Activated naive CD4-positive, alpha-beta T cell (primary cell): ENCODE measurements at places on chromosomes 5 and 9.

- DNase-seq: no peak
These were observed 48.2 kb downstream of the RPS6 start for GRCh38 chr9:19331877-19332276.

DNA sequence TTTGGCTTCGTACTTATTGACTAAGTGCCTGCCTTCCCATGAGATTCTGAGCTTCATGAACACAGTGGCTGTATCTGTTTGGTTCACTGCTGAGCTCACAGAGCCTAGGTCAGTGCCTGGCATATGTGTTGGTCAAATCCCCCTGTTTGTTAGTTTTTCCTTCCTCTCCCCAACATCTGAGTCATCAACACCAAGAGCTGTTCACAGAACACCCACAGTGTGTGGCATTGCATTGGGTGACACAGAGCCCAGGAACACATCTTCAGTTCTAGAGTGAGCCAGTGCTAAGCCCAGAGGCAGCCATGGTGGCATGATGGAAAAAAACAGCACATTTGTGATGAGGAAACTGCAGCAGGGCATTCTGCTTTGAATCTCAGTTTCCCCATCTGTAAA, 294.6 kb downstream of the SEC61B start:
- DNase-seq: no peak

DNA sequence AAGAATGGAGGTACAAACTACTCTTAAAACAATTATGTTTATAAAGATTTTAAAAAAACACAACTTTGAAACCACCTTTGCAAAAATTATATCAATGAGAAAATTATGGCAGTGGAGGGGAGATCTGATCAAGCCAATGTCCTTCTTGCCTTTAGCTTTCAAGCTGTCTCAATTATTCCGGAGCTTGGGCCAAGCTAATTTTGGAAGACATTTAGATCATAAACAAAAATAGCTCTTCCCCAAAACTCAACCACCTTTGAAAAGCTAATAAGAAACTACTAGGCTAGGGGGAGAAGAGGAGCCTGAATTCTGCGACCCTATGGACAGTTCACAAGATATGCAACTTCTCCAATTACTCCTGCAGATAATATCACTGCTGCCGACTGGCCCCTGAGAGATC, 263.3 kb downstream of the ICE1 start:
- no peak for DNase-seq

DNA sequence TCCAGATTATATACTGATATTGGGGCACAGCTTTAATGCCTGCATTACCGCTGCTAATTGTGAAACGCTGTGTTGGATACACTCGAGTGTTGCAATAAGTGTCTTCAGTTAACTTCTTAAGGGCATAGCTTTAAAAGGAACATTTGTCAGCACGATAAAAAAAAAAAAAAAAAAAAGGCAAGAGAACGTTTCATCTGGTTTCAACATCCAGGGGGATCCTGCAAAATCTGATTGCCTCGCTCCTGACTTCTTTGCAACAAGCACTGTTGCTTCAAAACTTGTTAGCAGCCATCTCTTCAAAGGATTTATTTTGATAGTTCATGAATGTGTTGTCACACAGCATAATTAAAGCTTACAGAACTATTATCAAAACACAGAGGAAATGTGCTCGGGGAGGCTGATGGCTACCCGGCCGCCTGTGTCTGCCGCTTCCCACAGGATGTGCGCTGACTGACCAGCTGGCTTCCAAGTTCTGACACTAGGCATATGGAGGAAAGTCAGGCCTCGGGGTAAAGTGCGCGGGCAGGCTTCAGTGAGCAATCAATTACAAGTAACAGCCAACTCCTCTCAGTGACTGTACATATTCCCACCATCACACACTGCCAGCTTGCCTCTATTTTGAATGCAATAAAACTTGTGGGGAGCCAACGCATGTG, 77.7 kb downstream of the EBF1 start:
- DNase-seq: no peak

DNA sequence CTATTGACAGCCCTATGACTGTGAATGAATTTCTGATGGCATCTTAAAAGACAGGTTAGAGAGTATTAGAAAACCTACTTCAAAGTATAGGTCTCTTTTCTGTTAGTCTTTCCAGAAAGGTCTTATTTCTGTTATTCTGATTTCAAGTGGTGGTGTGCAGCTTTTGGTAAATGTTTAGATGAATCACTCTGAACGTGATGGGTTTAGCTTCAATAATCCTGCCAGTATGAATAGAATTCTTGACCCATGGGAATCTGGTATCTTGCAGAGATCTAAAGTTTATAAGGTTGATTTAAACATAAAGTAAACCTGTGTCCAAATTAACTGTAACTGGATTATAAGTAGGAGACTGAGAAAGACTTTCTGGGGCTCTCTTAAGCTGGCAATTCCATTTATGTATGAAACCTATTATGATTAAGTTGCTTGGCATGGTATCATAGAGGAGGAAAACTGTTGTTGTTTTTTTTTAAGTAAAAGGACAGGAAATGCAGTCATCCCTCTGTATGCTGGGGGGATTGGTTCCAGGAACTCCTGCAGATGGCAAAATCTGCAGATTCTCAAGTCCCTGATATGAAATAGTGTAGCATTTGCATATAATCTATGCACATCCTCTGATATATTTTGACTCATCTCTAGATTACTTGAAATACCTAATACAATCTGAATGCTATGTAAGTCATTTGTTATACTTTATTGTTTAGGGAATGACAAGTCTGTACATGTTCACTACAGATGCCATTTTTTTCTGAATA, 77.0 kb upstream of the ADAMTS19 start:
- no peak for DNase-seq

DNA sequence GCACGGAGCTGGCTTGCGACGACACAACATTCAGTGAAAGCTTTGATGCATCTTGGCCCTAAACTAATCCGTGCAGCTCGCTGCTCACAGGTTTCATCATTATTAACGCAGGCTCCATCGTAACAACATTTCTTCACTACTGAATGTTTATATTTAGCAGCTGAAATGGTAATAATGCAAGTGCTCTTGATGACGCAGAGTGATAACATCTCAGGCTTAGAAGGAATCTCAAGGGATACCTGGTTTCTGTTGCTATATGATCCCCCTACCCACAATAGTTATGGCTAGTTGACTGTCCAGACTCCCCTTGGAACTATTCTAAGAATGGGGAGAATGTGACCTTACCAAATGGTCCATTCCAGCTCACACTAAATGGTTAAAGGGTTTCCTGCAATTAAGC, 36.2 kb downstream of the C5 start:
- DNase-seq: no peak

DNA sequence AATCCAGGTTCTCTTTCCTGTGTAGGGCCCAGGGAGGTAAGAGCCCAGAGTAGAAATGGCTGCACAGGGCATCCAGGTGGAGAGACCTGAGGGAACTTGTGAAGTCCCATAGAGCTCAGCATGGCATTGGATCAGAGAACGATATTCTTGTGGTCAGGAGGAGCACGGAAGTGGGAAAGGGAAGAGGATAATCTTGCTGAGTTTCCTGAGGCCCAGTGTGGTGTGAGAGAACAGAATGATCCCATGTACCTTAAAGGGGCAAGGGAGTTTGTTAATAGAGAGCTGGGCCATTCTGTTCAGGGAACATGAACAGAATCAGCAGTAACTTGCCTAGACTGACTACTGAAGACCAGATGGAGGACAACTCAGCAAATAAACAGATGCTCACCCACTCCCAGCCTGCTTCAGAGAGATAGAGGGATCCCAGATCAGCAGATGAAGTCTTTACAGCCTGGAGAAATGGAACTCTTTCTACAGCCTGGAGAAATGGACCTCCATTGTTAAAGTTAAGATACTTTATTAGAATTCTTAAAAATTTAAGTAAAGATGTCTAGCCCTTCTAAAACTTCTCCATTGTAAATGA, 119.7 kb upstream of the ELL2 start:
- no peak for DNase-seq

GRCh38 chr9:36189976-36190375, 745 bp upstream of the CLTA start:
- DNase-seq: no peak

- no peak for DNase-seq
These were observed 9.6 kb downstream of the SLCO4C1 start for GRCh38 chr5:102286476-102286875.

- no peak for DNase-seq
These were observed 88.6 kb downstream of the ZNF354C start for GRCh38 chr5:179148703-179149170.

GRCh38 chr5:691817-692528, 1.2 kb downstream of the TPPP start:
- DNase-seq: no peak

- no peak for DNase-seq
These were observed 3.7 kb upstream of the TTLL11 start for GRCh38 chr9:122096620-122097415.

DNA sequence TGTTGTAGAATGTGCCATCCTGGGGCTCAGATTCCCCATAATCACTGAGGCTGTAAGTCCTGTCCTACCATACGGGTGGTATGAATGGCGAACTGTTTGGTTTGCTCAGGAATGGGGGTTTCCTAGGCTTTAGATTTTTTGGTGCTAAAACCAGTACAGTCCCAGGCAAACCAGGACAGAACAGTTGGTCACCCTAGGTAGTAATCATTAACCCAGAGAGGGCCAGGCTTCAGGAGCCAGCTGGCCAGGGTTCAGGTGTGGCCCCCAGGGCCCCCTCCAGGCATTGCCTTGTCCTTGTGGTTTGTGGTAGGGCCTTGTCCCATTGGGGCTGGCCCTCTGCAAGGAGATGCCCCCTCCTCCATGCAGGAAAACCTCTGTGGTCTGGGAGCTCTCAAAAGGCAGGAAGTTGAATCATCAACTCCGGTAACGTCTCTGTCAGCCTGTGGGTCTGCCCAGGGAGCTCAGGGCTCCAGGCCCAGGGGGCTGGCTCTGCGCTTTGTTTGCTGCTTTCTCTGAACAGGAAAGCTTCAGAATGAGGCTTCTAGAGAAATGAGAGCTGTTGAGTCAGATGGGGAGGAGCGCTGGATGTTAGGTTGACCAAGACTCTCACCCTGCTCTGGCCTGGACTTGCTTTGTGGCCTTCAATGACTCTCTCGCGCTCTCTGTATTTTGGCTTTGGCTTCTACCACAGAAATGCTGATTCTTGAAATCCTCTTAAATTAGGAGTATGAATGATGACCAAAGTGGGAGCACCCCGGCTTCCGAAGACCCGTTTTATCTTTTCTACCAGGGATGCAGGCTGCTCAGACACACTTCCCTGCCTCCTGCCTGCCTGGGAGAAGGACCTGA, 22.2 kb upstream of the JADE2 start:
- DNase-seq: no peak

- no peak for DNase-seq
These were observed 510.0 kb downstream of the ACTL7B start for GRCh38 chr9:108345826-108346225.

- DNase-seq: no peak
These were observed 80.3 kb upstream of the SARDH start for GRCh38 chr9:133818444-133818843.

GRCh38 chr9:70292253-70292652, 33.5 kb downstream of the SMC5 start:
- no peak for DNase-seq

GRCh38 chr9:127980060-127980705, 606 bp downstream of the EEIG1 start:
- DNase-seq: no peak

GRCh38 chr5:176180339-176180738, 57.9 kb upstream of the SIMC1 start:
- DNase-seq: no peak

- no peak for DNase-seq
These were observed 558.0 kb downstream of the PDE4D start for GRCh38 chr5:59335544-59335943.

- DNase-seq: no peak
These were observed 9.1 kb downstream of the FBP2 start for GRCh38 chr9:94584555-94584954.

DNA sequence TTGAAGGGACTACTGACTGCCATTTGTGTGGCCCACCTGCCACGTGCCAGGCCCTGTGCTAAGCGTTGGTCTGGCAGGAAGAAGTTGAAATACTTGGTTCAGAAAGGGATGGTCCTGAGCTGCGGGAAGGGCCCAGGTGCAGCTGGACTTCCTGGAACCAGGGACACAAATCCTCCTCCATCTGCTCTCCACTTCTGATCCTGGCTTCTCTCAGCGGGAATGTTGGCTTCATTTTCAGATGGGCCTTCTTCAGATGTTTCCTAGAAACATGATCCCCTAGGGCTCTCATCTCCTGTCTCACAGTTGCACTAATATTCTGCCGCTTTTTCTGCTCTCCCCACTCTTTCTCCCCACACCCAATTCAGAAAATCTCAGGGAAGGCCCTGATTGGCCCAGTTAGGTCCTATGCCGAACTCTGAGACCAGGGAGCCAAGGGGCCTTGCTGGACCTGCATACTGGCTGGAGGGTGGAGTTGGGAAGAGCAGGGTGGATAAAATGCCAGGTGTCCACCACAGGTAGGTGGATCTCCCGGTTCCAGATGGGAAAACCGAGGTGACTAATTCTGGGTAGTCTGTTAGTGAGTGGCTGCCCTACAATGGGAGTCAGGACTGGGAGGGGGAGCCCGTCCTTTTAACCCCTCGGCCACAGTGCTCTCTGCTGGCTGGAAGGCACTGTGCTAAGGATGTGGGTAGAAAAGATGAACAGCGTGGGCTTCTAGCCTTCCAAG, 19.4 kb downstream of the PSAT1 start:
- DNase-seq: no peak

DNA sequence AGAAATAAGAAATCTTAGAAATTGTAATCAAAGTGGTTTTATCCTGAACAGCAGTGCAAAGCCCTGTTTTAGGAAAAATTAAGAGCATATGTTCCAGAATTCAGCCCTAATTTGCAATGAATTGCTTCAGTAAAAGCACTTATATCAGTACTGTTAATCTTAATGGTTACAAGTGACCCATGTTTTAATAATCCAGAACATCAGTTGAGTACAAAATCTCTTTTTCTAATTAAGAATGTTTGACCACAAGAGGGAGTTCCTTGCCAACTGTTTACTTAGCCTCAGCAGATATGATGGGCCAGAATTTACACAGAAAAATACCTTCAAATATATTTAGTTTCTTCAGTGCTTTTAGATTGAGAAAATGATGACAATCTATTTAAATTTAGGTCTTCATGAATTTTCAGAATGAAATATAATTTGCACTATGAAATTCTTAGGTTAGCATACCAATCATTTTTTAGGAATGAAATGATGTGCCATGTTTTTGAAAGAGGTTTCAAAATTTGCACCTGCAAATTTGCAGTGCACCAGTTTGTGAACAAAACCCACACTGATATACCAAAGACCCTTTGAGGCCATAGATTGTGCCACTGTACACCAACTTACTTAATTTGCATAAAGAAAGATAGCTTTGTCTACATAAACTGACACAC, 926.3 kb upstream of the ARRDC3 start:
- no peak for DNase-seq

- no peak for DNase-seq
These were observed 15.8 kb downstream of the AFF4 start for GRCh38 chr5:132947671-132948070.
